ENCODE measurements at places on chromosomes 6 and 20. TPM values are rescaled to one million over a fixed set of nuclear protein-coding genes. Genes with fewer than 3 reads are reported as not detected.

DNA sequence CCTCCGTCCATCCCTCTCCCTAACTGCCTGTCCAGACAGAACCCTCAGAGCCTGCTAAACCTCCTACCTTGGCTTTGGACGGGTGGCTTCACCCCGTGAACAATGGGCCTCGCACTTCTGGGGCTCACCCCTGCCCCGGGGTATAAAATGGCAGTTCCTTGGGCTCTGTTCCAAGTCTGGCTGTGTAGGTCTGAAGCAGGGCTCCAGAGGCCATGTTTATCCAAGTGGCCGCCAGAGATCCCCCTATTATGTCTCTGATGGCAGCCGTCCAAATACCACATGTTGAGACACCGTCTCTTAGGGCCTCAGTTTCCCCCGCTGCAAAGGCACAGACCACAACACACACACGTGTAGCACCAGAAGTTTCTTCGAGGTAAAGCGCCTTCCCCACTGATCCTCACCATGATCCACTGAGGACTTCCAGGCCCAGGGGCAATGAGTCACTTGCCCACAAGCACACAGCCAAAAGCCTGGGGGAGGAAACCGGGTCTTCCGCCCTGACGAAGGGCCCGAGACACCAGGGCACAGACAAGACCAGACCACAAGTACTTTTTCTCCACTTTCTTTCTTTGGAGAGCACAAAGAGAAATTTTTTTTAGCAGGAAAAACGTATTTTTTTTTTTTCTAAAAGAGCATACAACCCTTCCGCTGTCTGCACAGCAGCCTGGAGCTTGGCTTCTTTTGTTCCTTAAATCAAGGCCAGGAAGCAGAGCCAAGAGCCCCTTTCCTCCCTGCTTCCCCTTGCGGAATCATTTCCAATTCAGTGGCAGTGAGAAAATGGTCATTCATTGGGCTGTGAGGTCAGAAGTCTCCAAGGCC, 11.8 kb downstream of the CPNE5 start:
- H3K36me3 ChIP-seq = no peaks in the 10 kb centered on the region
- no peak overlapping the region for H3K4me3 ChIP-seq
- no peak for DNase-seq
- H3K27ac ChIP-seq = peak overlapping the region; percentile 39
- H3K27me3 ChIP-seq = no peaks in the 10 kb centered on the region

ZBTB9 gene
- total RNA-seq = 4.4 TPM

DNA sequence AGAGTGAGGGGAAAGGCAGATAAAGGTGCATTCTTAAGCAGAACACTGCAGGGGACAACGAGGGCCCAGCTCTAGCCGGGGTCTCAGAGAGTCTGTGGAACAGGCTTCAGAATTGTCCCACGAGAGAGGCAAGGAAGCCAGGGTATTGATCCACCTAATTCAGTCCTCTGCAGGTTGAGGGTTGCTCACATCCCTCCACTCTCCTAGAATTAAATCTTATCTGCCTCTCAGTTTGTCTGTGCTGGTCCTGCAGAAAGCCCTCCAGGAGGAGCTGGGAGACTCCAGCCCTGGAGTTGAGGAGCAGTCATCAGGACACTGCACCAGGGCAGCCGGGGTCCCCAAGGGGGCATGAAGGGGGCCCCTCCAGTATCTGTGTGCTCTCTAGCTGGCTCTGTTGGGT, 39.1 kb downstream of the SLC24A3 start:
- H3K27ac ChIP-seq = no peak overlapping the region
- no peaks in the 10 kb centered on the region for H3K4me1 ChIP-seq
- H3K4me3 ChIP-seq = no peak overlapping the region

CPXM1 gene
- total RNA-seq = 10.1 TPM

SNAP91 gene
- 2.0 TPM for total RNA-seq

DNA sequence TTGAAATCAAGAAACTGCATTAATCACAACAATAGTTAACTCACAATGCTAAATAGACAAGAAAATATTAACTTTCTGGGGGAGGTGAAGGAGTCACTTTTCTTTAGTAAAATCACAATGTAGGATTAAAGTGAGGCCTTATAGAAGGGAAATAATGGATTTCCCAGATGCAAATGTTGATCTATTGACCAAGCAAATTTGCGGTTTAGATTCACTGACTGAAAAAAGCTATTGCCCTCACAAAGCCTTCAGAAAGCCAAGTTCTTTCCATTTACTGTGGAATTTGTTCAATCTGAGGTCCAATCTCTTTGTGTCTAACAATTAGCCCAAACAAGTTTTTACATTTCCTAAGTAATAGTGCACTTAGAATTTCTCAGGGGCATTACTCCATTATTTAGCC, 95.1 kb upstream of the PTCHD4 start:
- H3K27ac ChIP-seq = no peak overlapping the region
- H3K4me1 ChIP-seq = no peaks in the 10 kb centered on the region
- H3K27me3 ChIP-seq = no peaks in the 10 kb centered on the region
- H3K36me3 ChIP-seq = no peaks in the 10 kb centered on the region
- DNase-seq = no peak
- H3K4me3 ChIP-seq = no peak overlapping the region

FILIP1 gene
- total RNA-seq = 5.1 TPM

TPMT gene
- 76.7 TPM for total RNA-seq

DNA sequence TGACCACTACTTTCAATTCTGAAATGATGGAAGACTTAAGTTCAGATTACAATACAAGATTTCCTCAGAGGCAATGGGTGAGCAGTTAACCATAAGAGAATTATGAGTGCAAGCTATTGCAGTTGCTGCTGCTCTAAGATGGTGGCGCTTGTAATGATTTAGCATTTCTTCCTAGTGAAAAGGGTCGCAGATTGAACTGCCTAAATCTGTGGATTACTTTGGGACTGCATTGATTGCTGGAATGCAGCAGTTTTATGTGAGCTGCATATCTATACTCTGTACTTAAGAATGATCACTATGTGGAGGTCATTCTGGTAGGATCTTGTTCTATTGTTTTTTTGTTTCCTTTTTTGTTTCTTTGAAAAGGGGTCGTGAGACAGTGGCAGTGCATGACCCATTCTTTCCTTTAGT, 5.3 kb downstream of the SCAF8 start:
- H3K4me1 ChIP-seq = peaks cover 58% of the 10 kb centered on the region
- no peak for DNase-seq
- H3K27ac ChIP-seq = no peak overlapping the region
- H3K27me3 ChIP-seq = no peaks in the 10 kb centered on the region

DNA sequence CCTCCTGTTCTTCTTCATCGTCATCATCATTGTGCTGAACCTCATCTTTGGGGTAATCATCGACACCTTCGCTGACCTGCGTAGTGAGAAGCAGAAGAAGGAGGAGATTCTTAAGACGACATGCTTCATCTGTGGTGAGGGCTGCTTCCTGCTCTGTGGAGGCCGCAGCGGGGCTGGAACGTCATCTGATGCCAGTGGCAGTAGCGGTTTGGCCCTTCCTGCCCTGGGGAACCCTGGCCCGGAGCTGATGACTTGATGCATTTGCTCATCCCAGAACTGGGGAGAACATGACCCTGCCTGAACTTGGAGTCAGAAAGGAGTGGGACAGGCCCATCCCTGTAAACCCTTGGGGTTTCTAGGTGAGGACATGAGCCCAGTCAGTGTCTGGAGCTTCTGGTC, 18.7 kb downstream of the UQCC2 start:
- peaks cover 74% of the 10 kb centered on the region for H3K36me3 ChIP-seq
- DNase-seq = no peak
- no peak overlapping the region for H3K4me3 ChIP-seq

NQO2 gene
- 43.0 TPM for total RNA-seq

DNA sequence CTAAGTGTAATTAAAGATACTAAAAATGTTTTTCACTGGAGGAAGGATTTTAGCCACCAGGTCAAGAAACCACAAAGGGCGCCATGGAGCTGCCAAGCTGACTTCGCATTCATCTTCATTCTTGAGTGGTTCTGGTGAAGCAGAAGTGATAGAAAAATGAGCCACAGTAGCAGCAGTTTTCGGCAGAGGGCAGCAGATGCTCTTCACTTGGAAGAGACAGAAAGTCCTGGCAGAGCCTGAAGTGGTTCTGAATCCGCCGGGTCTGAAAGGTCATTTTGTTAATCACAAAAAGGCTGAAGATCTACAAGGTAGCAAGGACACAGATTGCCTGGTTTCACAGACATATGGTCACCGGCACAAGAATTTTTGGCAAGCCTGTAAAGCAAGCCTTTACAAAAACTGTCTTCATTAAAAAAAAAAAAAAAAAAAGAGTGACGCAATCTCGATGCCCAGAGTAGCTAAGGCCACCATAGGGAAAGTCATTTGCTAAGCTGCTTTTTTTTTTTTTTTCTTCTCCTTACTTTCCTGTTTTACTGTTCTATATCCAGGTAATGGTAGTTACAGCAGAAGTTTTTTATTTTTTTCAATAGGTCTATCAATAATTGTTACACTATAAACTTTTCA, 345.1 kb upstream of the AGPAT4 start:
- no peaks in the 10 kb centered on the region for H3K36me3 ChIP-seq
- no peak overlapping the region for H3K27ac ChIP-seq
- peak; percentile 21 for DNase-seq
- no peak overlapping the region for H3K4me3 ChIP-seq
- H3K4me1 ChIP-seq = no peaks in the 10 kb centered on the region

DNA sequence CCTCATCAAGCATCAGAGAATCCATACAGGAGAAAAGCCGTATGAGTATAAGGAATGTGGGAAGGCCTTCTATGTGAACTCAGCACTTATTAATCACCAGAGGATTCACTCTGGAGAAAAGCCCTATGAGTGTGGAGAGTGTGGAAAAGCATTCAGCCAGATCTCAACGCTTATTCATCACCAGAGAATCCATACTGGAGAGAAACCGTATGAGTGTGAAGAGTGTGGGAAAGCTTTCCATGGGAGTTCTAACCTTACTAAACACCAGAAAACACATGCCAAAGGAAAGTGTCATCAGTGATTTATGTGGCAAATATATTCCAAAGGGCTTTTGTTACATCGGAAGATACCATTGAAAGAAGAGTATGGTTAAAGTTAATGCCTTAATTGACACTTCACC, 25.4 kb downstream of the ZKSCAN8 start:
- no peak overlapping the region for H3K4me3 ChIP-seq
- no peaks in the 10 kb centered on the region for H3K27me3 ChIP-seq
- H3K4me1 ChIP-seq = peaks cover 2% of the 10 kb centered on the region
- no peak overlapping the region for H3K27ac ChIP-seq

DNA sequence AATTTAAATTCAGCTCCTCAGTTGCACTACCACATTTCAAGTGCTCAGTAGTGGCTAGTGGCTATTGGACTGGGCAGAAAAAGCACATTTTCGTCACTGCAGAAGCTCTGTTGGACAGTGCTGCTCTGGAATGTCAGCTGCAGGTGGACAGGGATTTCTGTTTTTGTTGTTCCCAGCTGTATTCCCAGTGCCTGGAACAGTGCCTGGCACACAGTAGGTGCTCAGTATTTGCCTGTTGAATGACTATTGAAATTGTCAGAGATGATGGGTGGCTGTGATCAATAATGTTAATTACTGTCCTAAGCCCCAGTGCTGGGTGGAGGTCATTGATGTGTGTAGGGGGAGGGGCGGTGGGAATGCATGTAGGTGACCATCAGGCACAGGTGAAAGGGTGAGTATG, 5.5 kb downstream of the CLPSL1 start:
- H3K36me3 ChIP-seq = no peaks in the 10 kb centered on the region
- H3K27ac ChIP-seq = no peak overlapping the region
- no peak for DNase-seq
- H3K4me3 ChIP-seq = no peak overlapping the region
- H3K4me1 ChIP-seq = no peaks in the 10 kb centered on the region

IL17F gene
- not detected for total RNA-seq

DNA sequence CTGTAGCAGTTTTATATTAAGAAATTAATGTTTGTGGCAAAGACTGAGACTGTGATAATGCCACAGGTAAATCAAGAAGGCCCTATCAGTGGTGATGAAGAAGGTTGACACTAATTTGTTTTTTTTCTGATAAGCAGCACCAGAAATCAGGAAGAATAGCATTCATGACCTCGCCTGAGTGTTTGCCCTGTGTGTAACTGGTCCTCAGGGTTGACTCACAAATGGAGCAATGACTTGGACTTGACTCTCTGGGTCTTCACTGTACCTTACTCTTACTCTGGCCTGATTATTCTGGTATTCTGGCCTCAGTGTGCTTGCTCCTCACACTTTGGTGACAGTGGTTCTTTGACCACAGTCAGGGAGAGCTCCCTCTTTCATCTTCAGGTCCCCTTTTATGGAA, 243.9 kb downstream of the HAO1 start:
- H3K4me1 ChIP-seq = no peaks in the 10 kb centered on the region
- no peak overlapping the region for H3K27ac ChIP-seq
- no peaks in the 10 kb centered on the region for H3K36me3 ChIP-seq
- no peaks in the 10 kb centered on the region for H3K27me3 ChIP-seq
- DNase-seq = no peak

ZNF322 gene
- 40.4 TPM for total RNA-seq

- no peaks in the 10 kb centered on the region for H3K27me3 ChIP-seq
- no peak overlapping the region for H3K27ac ChIP-seq
- H3K36me3 ChIP-seq = no peaks in the 10 kb centered on the region
- no peak for DNase-seq
Measured at GRCh38 chr6:16292942-16293341, 54.6 kb downstream of the GMPR start.

- H3K4me1 ChIP-seq = no peaks in the 10 kb centered on the region
- peak; percentile 4 for DNase-seq
- no peak overlapping the region for H3K4me3 ChIP-seq
- no peaks in the 10 kb centered on the region for H3K36me3 ChIP-seq
- no peaks in the 10 kb centered on the region for H3K27me3 ChIP-seq
- no peak overlapping the region for H3K27ac ChIP-seq
Measured at GRCh38 chr20:15138548-15139126, 801.2 kb upstream of the FLRT3 start.

DNA sequence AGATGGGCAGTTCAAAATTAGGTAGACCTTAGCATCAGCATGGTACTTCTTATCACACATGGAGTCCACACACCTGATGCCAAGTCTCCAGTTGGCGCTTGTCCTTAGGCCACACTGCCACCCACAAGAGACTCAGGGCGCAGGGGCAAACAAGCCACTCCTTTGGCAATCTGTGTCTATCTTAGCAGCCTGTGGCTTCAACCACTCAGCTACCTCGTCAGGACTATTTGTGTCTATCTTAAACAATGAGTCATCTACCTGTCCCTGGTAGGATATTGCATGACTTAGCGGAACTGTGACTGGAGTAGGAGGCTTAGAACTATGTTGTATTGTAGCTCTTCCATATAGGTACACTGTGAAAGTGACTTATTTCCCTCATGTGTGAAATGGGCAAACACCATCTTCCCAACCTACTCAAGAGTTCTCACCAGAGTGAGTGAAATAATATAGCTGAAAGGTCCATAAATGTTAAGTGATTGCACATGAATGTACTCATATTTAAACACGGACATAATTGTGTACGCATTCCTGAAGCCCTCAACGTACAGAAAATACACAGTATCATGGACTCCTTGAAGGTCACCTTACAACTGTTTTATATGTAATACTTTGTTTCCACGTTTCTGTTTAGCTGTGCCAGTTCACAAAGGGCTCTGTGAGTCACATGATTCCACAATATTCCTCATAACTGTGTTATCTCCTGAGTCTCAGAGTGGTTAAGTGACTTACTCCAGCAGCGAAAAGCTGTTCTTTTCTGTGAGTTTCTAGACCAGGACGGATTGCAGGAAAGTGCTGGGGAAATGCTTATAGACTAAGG, 1.6 kb downstream of the TRIM27 start:
- H3K4me1 ChIP-seq = peaks cover 11% of the 10 kb centered on the region
- H3K27me3 ChIP-seq = no peaks in the 10 kb centered on the region
- peak overlapping the region; percentile 97 for H3K27ac ChIP-seq
- peak overlapping the region; percentile 85 for H3K4me3 ChIP-seq
- peaks cover 43% of the 10 kb centered on the region for H3K36me3 ChIP-seq
- DNase-seq = no peak
